Activated T-cell treated with anti-CD3 and anti-CD28 coated beads, Interleukin-2, amount 50 U/mL, for 1 hour (primary cell): ENCODE measurements at places on chromosomes 3 and 15.

- no peak for DNase-seq
These were observed 333.4 kb upstream of the THRB start for GRCh38 chr3:24828011-24828410.

DNA sequence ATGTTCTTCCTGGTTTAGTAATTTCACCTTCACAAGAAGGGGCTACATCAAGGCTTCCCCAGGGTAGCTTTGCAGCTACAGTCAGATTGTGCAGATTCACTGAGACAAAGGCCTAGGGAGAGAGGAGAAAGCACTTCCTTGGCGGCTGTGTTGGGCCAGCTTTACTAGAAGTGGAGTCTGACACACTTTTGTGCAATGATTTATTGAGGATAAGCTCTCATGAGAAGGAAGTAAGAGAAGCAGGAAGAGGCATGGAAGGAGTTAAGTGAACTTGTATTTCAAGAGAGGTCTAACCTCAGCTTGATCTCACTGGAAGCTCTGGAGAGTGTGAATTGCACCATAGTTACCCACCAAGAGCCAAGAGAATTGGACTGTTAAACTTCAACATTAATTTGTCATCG is 78.9 kb downstream of the TGFBR2 start:
- no peak for DNase-seq

GRCh38 chr3:120743556-120744195 is 1.1 kb downstream of the GTF2E1 start:
- DNase-seq, result no peak

DNA sequence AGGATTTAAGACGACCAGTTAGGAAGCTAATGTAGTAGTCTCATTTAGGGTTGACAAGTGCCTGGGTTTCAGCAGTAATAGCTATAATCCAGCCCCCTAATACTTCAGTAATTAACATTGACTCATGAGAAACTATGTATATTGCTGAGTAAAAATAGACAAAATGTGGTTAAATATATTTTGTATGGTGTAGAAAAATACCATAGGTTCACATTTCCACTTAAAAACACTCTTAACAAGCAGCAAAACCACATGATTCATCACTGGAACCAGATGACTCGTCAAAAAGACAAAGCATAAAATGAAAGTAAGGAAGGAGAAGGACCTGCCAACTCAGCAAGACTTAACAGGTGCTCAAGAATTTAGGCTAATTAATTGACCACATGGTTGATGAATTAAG is 288.9 kb downstream of the EFHB start:
- no peak for DNase-seq

DNA sequence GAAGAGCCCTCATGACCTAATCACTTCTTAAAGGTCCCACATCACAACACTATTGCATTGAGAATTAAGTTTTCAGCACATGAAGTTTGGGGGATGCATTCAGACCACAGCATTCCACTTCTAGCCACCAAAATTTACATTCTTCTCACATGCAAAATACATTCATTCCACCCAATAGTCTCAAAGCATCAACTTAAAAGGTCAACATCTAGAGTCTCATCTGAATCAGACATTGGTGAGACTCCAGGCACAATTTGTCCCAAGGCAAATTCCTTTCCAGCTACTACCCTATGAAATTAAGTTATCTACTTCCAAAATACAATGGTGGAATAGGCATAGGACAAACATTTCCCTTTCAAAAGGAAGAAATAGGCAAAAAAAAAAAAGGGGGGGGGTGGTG is 64.9 kb downstream of the PLSCR2 start:
- no peak for DNase-seq

GRCh38 chr3:51691949-51692348 is 14.9 kb upstream of the GRM2 start:
- no peak for DNase-seq

GRCh38 chr15:57698243-57698642 is 8.3 kb upstream of the POLR2M start:
- DNase-seq, result no peak

DNA sequence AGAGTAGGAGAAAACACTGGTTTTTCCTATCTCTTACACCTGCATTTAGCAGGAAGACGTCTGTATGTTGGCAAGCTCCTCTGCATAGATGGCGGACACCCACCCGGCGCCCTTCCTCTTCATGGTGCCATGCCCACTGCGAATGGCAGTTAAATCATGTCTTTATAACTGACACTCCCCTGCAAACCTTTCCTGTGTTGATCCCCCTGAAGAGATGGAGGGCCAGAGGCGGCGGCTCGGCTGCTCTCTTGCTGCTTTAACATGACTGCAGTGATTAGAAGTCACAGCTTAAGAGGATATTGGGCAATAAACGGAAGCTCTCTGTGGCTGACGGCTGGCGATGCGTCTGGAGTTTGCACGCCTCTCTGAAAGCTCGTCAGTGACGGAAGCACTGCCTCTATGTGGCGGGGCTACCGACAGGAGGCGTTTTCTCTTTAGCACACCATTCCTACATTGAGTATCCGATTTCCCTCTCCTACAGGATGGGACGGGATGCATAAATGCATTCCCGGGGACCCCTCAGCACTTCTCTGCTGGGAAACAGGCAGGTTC is 25.5 kb upstream of the SNRPA1 start:
- peak; percentile 53 for DNase-seq

- DNase-seq, result no peak
These were observed 92.6 kb upstream of the VGLL4 start for GRCh38 chr3:11736136-11736833.

DNA sequence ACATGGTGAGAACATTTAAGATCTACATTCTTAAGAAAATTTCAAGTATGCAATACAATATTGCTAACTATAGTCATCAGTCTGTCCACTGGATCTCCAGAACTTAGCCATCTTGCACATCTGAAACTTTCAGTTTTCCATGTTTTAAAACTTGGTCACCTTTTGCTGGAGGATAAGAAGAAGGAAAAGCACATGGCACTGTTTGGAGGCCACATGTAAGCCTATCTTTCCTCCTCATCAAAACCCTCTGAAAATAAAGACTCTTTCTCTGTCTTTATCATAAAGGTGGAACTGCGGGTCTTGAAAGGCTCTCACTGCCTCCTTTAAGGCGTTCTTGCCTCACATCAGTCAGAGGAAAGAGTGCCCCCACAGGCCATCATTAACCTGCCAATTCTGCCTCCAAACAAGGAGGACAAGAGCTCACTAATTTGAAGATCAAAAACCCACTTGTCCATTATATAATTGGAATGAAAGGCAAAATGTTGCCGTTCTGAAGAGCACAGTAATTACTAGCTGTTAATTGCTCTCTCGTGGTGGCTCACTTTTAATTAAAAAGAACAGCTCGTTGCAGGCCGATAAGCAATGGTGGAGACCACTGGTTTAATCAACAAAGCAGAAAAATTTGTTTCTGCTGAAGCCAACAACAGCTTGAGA is 157.8 kb downstream of the MECOM start:
- no peak for DNase-seq

DNA sequence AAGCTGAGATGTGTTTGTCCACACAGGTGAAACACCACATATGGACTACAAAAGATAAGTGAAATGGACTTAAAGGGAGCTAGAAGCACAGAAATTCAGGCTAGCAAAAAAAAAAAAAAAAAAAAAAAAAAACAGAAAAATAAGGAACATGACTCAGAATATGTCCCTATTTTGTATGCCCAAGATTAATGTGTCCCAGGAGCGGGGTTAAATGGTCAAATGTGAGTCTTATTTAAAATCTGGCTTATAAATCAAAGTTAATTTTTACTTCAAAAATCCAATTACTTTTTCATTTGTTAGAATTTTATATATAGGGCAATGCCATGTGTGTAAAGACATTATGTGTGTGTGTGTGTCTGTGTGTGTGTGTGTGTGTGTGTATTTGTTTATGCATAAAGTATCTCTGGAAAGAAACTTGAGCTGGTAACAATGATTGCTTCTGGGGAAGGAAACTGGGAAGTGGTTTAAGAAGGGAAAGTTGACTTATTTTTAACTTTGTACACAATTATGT is 986.5 kb downstream of the ROBO2 start:
- no peak for DNase-seq

GRCh38 chr3:49910409-49911123 is 6.9 kb upstream of the MST1R start:
- no peak for DNase-seq

DNA sequence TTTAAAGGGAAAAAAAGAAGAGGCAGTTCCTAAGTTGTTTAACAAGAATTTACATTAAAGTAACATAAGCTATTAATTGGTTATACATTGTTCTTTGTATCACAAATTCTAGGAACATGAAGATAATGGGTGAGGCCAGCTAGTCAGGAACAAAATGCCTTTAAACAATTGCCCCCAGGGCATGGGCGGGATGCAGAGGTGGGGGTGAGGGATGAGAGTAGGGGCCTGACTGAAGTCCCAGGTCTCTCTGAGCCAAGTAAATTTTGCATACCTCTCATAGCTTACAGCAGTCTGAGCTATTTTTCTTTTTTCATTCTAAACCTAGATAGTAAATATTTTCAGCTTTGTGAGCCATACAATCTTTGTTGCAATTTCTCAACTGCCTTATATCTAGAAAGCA is 77.8 kb upstream of the RNU6-1 start:
- DNase-seq, result no peak

GRCh38 chr3:169420429-169420828 is 243.1 kb downstream of the MECOM start:
- no peak for DNase-seq
